Amniotic stem cell (primary cell): ENCODE measurements at places on chromosomes 4 and X.

GRCh38 chrX:136057567-136057966, 72.3 kb downstream of the SLC9A6 start:
- DNase-seq = no peak

- DNase-seq = no peak
Observed at GRCh38 chr4:88419874-88420273, 37.0 kb upstream of the HERC5 start.

DNA sequence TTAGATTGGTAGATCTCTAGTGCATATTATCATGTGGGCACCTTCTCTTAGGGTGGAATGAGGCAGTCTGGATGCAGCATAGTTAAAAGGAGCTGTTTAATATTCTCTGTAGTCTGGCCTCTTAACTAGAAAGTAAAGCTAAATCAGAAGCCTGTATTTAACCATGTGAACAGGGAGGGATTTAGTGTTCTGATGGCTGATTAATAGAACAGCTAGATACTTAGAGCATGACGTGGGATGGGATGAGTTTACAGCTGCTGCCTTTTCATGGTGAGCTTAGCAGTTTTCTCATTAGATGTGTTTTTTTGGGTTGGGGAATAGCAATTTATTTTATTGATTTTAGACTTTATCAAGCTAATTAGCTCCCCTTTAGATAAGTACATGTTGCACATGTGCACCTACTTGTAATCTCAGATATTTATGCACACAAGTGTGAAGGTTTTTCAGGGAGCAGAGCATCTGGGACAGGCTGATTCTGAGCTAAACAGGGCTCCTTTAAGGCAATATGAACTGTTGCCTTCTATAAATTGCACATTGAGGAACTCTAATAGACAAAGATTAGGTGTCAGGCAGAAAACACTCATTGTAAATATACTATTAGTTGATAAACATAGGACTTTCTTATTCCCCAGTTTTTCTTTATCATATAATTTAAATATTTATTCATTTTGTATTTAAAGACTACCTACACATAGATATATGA, 34.1 kb downstream of the YIPF6 start:
- DNase-seq = no peak

GRCh38 chrX:9151772-9152307, 117.9 kb upstream of the FAM9B start:
- DNase-seq = no peak

- DNase-seq = no peak
Observed at GRCh38 chr4:74418063-74418670, 26.8 kb upstream of the AREG start.

GRCh38 chr4:89988268-89988667, 93.6 kb downstream of the MMRN1 start:
- DNase-seq = no peak

DNA sequence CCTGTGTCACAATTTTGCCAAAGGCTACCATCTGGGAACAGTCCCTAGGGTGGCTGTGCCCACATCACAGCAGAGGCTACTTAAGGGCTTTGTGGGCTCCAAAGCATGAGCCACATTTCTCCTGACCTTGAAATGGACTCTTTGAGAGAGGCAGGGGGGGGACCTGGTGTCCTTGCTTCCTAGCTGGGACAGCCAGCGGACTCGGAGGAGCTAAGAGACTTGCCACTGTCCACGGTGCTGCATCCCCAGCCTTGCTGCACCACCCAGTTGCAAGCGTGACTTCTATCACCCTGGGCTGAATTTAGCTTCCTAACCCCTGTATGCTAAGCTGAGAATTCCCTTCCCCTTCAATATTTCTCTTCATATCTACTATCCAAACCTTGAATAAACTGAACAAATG, 99.0 kb downstream of the PHKA2 start:
- no peak for DNase-seq

GRCh38 chrX:140701480-140701879, 8.1 kb upstream of the LINC00632 start:
- no peak for DNase-seq

- DNase-seq = no peak
Observed at GRCh38 chr4:137203601-137204000, 328.7 kb downstream of the PCDH18 start.

GRCh38 chr4:95129821-95130311, 372.1 kb downstream of the BMPR1B start:
- DNase-seq = peak; percentile 93

DNA sequence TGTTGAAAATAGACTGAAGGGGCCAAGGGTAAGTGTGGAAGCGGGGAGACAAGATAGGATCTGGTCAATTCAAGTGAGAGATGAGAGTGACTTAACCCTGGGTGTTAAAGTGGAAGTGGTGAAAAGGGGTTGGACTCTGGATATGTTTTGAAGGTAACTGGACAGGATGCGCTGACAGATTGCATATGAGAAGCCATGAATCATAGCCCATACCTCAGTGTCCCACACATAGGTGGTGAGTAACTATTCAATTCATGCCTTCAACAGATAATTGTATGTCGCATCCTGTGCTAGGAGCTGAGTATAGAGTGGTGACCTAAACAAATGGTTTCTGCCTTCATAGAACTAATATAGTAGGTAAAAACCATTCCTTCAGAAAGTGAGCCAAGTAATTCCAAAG, 76.7 kb downstream of the KLHL34 start:
- no peak for DNase-seq

DNA sequence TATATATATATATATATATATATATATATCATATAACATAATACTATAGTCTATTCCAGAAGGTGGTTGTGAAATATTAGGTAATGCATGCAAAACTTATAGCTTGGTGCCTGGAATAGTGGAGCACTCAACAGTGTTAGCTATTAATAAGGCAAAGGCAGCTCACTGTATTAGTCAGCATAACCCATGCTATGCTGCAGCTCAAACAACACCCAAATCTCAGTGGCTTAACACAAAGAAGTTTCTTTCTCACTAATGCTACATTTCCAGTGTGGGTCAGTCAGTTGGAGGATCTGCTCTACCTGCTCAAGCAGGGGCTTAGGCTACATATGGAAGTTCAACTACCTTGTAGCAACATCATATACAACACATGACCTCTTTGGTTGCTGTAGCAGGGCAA, 5.2 kb upstream of the RPGR start:
- no peak for DNase-seq

DNA sequence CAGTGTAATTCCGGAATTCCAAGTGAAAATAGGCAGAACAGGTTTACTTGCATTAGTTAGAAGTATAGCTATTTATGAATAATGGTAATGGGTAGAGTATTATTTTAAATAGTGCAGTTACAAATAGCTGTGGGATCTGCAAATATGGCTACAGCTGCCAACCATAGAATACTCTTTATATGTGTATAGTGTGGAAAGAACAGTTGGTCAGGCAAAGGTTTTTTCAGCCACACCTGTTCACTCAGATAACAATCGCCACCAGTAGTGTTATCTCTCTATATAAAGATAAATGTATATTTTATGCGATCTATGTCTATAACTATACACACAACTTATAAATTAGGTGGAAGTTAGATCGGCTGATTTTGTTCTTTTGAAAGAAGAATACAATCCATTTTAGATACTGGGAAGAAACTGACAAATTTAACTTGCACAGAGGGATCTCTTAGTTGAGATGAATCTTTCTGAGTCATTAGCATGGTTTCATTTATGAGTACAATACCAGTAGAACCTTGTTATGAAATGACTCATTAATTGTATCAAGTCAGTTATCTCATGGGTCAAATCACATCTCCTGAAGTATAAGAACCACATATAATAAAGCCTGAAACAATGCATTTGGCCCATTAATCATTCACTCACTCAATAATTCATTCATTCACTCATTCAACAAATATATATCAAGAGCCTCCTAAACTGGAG, 100.9 kb upstream of the NR3C2 start:
- no peak for DNase-seq

DNA sequence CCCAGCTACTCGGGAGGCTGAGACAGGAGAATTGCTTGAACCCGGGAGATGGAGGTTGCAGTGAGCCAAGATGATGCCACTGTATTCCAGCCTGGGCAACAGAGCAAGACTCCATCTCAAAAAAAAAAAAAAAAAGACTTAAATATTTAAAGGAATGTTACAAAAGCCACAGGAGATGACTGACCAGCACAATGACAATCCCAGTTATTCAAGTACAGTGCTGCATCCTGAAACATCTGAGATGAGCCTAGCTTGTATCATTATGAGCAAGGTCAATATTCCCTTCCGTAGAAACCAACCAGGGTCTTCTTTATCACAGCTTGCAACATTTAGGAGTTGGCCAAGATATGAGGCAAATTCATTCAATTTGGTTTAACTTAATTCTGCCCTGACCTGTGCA, 38.6 kb downstream of the LNX1 start:
- DNase-seq = no peak

DNA sequence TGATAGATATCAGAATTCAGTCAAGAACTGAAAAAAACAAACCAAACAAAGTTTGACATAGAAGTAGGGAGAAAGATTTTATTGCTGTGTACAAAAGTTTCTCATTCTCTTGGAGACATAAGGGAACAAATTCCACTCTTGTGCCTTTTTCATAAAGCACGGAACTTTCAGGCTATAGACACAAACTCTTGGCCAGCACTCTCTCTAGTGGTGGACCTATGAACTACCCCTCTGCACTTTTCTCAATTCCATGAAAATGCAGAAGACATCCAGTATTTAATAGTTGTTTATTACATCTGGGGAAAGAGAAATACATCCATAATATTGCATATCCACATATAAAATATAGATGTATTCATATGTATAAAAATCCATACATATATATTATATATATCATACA, 291.6 kb upstream of the HS3ST1 start:
- peak; percentile 24 for DNase-seq

GRCh38 chr4:912548-913279, 19.4 kb downstream of the GAK start:
- no peak for DNase-seq

GRCh38 chr4:173177232-173177631, 8.6 kb downstream of the GALNT7 start:
- no peak for DNase-seq

DNA sequence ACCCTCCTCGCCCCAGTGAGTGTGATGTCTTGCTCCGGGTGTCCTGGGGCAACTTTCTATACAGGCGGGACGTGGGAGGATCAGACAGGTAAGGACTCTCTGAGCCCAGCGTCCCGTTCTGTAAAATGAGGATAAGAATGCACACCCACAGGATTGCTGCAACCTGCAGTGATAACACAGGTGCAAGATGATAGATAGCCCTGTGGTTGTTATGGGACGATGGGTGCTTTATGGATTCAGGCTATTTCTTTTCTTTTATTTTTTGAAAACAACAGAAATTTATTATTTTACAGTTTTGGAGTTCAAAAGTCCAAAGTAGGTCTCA, 28.6 kb downstream of the BEX3 start:
- no peak for DNase-seq

DNA sequence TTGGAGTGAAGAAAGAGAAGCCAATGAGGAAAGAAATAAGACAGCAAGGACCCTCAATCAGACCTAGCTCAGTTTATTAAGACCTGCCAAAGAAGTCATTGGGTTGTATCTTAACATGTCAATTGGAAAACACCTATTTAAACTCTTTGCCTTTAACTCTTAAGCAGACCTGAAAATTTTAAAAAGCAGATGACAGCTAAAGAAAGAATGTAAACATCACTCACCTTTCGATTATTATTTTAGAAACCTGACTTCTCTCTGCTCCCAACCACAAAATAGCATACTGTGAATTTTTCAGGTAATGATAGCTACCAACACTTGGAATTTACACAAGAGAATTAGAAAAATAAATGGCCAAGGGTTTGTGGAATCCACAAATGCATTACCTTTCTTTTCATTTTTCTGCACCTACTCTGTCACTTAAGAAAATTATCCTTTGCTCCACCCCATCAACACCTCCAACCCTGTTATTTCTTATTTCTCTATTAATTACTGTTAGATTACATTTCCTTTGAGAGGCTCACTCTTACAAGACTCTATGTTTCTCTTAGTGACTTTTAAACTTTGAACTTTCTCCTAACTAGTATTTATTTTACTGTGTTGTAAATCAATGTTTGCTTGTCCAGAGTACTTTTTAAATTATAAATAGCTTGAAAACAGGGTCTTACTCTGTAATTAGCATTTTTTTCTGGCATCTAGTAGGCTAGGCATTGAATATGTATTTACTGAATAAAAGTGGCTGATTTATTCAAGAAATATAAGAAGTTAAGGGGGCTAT, 765 bp upstream of the SULT1E1 start:
- no peak for DNase-seq

GRCh38 chrX:103211012-103211715, 3.7 kb upstream of the BEX4 start:
- DNase-seq = peak; percentile 5

GRCh38 chr4:3287271-3287971, 5.4 kb upstream of the RGS12 start:
- DNase-seq = no peak

DNA sequence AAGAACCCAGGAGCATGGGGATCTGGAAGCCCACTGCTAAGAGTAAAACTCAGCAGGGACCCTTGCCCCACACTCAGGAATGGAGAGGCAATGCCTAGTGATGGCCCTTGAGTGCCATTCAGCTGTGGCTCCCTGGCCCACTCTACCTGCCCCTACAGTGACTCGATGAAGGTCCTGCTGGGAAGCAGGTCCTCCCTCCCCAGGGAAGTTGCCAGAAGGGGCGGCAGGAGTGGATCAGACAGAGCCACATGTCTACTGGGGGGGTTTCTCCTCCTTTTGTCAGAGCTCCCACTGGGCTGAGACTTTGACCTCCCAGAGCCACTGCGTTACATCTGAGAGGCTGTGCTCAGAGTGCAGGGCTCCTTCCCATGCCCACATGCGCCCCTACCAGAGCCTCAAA, 1.2 kb downstream of the SLC10A3 start:
- DNase-seq = no peak

DNA sequence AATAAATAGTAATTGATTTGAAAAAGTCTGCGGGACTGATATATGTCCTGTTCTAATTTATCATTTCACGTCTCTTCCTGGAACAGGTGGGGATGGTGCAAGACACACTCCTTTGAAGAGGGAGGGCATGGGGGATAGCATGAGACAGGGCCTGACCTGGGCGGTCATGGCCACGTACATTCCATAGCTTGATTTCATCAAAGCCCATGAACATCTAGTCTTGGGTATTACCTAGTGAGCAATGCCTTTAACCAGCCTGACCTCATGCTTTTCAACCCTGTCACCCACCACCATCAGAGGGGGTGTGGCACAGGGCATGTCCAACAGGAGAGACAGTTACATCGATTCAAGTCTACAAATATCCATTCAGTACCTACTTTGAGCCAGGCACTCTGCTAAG, 52.3 kb upstream of the HOPX start:
- DNase-seq = no peak

DNA sequence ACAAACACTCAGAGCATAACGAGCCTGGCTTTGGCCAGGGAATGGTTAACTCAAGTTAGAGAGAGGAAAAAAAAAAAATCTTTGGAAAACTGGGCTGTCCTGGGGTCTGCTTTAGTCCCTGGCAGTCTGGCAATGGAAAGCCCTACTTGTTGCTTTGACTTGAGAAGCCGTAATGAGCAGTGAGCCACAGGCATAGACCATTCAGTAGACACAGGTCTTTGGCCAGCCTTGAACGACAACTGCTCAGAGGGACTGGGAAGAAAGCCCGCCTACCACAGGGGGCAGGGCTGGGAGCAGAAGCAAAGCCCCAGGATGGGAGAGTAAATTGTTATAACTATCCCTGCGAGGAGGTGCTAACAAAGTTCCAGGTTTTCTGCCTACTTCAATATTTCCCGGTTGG, 25.9 kb downstream of the SLC25A43 start:
- no peak for DNase-seq
